ENCODE measurements at places on chromosomes 11 and 22.

- DNase-seq = no peak
These were observed 3.2 kb upstream of the GNAZ start for GRCh38 chr22:23067023-23067650.

GRCh38 chr11:214083-214482, 6.6 kb downstream of the RIC8A start:
- no peak for DNase-seq

GRCh38 chr22:23678133-23678532, 12.7 kb upstream of the RGL4 start:
- no peak for DNase-seq

DNA sequence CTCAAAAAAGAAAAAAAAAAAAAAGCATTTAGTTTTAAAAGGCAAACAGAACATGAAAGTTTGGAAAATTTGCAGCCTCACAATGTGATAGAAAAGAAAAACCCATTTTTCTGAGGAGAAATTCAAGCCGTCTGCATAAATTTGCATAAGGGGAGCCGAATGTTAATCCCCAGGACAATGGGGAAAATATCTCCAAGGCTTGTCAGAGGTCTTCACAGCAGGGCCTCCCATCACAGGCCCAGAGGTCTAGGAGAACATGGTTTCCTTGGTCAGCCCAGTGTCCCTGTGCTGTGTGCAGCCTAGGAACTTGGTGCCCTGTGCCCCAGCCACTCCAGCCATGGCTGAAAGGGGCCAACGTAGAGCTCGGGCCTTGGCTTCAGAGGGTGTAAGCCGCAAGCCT, 109.1 kb downstream of the TRIM44 start:
- DNase-seq = no peak

GRCh38 chr11:66183494-66184048, 84.9 kb upstream of the RAB1B start:
- DNase-seq = no peak

- peak; percentile 26 for DNase-seq
These were observed 822 bp downstream of the MARK2 start for GRCh38 chr11:63839508-63840355.

DNA sequence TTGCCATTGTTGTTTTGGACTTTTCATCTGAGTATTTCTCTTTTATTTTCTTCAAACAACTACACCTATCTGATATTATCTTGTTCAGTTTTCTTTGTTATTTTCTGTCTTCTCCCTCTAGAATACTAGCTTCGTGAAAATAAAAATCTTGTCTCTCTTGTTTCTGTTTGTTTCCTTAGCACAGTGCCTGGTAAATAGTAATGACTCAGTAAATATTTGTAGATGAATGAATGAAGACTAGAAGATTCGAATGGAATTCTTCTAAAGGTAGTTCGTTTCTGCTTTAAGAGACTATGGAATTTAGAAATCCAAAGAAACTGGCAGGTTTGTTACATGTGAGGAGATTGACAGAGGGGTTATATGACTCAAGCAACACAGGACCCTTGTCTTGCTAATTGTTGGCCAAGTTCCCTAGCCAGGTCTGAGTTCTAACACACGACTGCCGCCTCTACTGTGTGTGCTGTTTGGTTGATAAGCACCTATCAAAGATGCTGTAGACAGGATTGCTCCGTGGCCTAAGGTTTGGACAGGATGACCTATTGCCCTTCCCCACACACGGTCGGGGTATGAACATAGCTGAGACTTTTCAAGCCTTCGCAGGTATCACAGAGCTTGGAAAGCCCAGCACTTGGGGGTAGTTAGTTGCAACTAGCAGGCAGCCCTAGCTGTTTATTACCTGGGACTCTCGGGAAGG, 831 bp upstream of the TMEM135 start:
- DNase-seq = no peak

DNA sequence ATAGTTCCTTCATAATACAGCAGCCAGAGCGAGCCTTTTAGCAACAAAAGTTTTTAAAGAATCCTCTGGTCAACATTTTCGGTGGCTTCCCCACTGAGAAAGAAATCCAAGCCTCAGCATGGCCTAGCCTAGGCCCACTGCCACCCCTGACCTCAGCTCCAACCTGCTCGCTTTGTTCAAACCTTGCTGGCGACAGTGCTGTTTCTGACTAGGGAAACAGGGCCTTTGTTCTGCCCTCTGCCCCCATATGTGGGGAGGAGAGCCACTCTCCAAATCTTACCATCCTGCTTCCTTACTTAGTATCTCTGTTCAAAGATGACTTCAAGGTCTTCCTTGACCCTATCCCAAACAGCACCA, 95.8 kb downstream of the CCDC83 start:
- DNase-seq = no peak

- DNase-seq = no peak
These were observed 82.7 kb upstream of the TMEM45B start for GRCh38 chr11:129732941-129733340.

DNA sequence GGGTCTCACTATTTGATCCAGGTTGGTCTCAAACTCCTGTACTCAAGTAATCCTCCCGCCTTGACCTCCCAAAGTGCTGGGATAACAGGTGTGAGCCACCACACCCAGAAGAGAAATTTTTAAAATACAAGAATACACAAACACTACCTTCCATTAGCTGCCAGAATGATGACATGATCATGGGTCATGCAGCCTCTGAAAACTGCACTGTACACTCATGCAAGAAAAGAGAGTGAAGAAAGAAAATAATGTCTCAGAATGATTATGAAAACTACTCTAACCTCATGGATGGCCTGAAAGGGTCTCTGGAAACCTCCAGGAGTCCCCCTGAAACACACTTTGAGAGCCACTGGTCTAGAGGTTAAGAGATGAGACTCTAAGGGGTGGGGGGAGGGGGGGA, 18.8 kb downstream of the VPS37C start:
- DNase-seq = no peak

GRCh38 chr22:38699143-38699542, 1.6 kb downstream of the JOSD1 start:
- no peak for DNase-seq

DNA sequence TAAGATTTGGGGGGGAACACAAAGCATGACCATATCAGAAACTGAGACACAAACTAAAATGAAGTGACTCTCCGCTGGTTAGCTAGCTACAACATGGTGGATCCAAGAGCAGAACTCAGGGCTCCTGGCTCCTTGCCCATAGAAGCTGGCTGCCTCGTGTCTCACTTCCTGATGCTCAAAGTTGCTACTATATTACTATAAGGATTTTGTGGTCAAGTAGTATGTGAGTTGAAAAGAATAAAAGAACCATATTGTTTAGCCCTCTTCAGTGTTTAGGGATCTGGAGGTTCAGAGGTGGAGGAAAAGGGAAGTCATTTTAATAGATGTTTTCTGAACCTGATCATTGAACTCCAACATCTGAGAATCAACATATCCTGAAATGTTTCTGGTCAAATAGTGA, 16.9 kb upstream of the SIK2 start:
- DNase-seq = no peak

GRCh38 chr22:43542681-43543521, 131.1 kb downstream of the MPPED1 start:
- no peak for DNase-seq

DNA sequence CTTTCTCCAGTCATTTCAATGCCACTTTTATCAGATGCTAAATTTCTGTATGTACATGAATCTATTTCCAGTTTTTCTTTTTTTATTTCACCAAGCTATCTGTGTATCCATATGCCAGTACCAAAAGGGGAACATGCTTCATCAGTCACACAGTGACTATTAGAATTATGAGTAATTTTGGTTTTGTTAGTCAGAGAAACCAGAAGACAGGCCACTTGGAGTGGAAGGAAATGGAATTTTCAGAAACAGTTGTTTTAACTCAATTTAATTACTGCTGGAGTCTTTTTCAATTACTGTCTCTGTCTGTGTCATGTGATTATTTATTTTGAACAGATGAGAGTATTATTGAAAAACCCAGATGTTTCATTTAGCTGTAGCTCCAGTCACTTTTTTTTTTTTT, 84.6 kb upstream of the ANO3 start:
- DNase-seq = no peak

- DNase-seq = no peak
These were observed 35.5 kb downstream of the RNF141 start for GRCh38 chr11:10505278-10506007.

Measured in stimulated activated CD4-positive, alpha-beta T cell treated with anti-CD3 and anti-CD28 coated beads, Interleukin-12 subunit alpha, Interleukin-12 subunit beta, amount 100 ng/mL, for 4 hours (primary cell).